D721Med (cell line): ENCODE measurements at places on chromosomes 1 and 21.

DNA sequence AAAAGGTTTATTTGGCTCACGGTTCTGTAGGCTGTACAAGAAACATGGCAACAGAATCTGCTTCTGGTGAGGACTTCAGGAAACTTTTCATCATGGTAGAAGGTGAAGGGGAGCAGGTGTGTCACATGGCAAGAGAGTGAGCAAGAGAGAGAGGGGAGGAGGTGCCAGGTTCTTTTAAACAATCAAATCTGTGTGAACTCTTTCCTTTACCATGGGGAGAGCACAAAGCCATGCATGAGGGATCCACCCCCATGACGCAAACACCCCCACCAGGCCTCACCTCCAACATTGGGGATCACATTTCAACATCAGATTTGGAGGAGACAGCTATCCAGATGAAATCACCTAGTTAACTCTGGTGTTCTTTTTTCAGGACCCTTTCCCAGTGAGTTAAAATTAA, 103.6 kb downstream of the GALNT2 start:
- no peak for DNase-seq

- DNase-seq = no peak
These were observed 30.3 kb downstream of the UBASH3A start for GRCh38 chr21:42433946-42434551.

DNA sequence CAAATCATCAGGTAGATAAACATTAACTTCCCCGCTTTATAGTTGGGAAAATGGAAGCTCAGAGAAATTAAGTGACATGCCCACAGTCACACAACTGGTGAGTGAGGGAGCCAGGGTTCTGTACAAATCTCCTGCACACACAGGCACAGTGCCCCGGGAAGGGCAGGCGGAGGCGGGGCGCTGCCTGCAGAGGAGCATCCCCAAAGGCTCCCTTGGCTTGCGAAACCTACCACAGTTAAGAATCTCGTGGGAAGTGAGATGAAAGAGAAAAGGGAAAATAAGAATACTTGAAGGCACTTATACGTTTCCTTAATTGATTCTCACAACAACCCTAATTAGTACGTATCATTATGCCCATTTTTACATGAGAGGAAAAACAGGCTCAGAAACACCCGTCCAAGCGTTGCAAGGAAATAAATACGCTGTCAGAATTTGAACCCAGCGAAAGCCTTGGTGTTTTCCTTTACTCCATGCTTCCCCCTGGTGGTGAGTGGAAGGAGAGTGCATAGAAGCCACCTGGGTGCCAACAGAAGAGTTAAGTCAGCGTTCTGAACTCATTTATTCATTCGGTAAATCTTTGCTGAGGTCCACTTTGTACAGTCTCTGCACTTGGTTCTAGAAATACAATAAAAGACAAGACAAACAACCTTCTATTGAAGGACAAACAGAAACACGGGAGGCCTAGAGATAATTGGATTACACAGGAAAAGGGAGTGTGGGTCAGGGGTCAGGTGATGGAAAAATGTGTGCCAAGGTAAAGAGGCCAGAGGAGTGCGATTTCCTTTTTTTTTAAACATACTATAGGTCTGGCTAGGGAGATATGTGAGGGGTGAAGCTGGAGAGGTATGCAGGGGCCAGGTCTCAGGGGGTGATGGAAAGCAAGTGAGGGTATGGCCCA, 28.4 kb downstream of the ACP6 start:
- DNase-seq = no peak

- DNase-seq = no peak
These were observed 1.5 kb upstream of the CRABP2 start for GRCh38 chr1:156706657-156707416.

DNA sequence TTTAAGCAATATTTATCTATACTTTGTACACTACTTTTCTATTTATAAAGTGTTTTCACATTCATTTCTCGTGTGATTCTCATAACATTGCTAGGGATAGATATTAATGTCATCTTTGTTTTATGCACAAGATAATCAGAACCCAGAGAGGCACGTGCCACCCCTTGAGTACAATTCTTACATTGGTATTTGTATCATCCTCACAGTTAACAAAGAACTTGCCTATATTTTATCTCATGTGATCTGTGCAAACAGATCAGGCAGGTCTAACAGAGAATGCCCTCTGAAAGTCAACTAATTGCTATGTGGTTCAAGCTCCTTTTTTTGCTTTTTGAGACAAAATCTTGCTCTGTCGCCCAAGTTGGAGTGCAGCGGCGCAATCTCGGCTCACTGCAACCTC, 604.5 kb downstream of the LMO4 start:
- no peak for DNase-seq

- DNase-seq = no peak
These were observed 4.2 kb downstream of the CADM3 start for GRCh38 chr1:159175571-159175970.
